ENCODE measurements at places on chromosomes 3 and 15.

DNA sequence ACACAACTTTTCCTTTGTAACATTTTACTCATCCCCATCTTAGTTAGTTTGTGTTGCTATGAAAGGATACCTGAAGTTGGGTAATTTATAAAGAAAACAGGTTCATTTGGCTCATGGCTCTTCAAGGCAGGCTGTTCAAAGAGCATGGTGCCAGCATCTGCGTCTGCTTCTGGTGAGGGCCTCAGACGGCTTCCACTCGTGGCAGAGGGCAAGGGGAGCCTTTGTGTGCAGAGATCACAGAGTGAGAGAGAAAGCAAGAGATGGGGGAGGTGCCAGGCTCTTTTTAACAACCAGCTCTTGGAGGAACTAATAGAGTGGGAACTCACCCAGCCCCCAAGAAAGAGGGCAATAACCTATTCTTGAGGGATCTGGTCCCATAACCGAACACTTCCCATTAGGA, 23.1 kb downstream of the PLA2G4F start:
- no peak for DNase-seq

DNA sequence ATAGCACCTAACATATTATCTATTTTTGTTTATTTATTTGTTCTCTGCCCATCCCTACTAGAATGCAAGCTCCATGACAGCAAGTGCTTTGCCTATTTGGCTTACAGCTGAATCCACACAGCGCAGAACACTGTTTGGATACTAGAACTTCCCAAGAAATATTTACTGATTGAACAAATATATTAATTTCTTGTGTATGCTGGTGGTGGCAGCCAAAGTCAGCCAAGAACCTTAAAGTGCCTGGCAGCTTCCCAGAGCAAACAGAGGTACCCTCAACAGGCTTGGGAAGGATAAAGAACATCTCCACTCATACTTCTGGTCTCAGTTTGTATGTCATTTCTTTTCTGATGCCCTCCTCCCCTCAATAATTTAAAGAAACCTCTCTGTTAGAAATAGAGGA, 111.8 kb upstream of the SLC25A36 start:
- no peak for DNase-seq

DNA sequence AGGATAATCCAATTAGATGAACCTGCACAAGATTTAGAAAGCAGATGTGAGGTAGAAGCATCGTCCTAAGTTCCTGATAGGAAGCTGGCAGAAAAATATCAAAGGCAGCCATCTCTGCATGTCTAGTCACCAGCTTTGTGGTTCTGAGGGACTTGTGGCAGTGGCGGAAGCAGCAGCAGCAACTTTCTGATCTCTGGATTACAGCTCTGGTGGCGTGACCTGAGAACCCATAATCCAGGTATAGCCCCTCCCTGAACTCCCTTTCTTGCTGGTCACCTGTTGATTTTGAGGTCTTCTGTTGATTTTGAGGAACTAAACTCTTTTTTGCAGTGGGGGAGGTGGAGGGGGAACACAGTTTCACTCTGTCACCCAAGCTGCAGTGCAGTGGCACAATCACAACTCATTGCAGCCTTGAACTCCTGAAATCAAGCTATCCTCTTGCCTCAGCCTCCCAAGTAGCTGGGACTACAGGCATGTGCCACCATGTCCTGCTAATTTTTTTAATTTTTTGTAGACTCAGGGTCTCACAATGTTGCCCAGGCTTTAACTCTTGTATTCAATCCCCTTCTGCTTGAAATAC, 7.9 kb downstream of the FSIP1 start:
- DNase-seq, result peak; percentile 32

GRCh38 chr15:76776480-76776879, 128.7 kb downstream of the SCAPER start:
- no peak for DNase-seq

GRCh38 chr3:118636841-118637240, 397.8 kb downstream of the IGSF11 start:
- no peak for DNase-seq

GRCh38 chr3:73365756-73366397, 258.9 kb downstream of the PDZRN3 start:
- no peak for DNase-seq

DNA sequence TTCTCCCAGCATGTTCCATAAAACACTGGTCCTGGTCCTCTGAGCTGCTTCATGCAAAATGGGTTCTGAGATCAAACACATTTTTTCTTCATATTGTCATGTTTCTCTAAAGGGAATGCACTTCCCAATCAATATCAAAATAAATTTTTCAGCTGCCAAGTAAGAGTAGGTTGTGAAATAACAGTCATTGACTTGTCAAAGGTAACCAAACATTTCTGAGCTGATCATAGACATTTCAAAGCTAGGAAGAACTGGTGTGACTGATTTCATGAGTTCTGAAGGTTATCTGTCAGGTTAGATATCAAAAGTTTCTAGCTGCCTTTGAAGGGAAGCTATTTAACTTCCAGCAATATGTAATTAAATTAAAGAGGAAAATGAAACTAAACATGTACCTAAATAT, 770.9 kb downstream of the TBL1XR1 start:
- no peak for DNase-seq

DNA sequence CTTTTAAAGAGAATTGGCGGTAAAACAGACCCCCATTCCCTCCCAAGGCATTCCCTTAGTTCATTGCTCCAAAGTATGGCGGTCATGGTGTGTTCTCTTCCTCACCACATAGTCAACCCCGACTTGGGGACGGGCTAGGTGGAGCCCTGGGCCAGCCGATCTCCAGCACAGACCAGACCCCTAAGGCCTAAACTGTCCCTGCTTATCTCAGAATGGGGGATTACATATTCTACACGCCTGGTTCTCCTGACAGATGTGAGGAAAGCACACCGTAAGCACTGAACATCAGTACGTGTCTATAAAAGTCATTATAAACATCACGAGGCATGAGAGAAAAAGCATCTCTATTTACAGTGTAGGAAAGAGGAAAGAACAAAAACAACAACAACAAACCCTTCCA, 244.5 kb upstream of the STT3B start:
- no peak for DNase-seq

- no peak for DNase-seq
Measured at GRCh38 chr15:63035977-63036376, 6.6 kb upstream of the TPM1 start.

GRCh38 chr3:142809259-142809658, 79.6 kb downstream of the PCOLCE2 start:
- no peak for DNase-seq

- no peak for DNase-seq
Measured at GRCh38 chr15:58424722-58425121, 7.1 kb upstream of the LIPC start.

DNA sequence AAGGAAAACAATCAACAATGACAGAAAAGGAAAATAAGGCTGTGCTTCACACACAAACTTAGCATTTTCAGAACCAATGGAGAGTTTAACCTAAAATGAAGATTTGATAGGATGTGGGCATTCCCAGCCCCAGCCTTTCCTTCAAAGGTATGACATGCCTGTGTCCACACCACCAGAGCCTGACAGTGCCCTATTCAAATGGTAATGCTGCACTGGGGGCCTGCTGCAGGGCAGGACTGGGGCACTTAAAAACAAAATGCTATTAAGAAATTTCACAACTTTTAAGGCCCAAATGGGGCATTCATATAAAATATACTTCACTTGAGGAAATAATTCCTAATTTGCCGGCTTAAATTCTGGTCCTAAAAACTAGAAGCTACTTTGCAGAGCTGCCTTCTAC, 30.9 kb upstream of the TKT start:
- no peak for DNase-seq

- DNase-seq, result no peak
Measured at GRCh38 chr3:170697908-170698307, 112.0 kb upstream of the SLC7A14 start.

GRCh38 chr3:78647726-78648125, 1120.1 kb downstream of the ROBO1 start:
- no peak for DNase-seq

GRCh38 chr15:53534105-53534839, 225.2 kb downstream of the WDR72 start:
- no peak for DNase-seq

DNA sequence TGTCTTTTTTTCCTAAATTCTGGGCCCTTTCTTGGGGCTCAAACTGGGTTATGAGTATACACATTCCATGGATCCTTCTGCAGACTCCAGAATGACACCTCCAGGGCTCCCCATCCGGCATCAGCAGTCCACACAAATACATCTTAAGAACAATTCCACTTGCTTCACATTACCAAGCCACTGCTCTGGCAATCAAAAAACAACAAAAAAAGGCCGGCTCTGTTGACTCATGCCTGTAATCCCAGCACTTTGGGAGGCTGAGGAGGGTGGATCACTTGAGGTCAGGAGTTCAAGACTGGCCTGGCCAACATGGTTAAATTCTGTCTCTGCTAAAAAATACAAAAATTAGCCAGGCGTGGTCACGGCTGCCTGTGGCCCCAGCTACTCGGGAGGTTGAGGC, 49.9 kb upstream of the LPP start:
- DNase-seq, result no peak

DNA sequence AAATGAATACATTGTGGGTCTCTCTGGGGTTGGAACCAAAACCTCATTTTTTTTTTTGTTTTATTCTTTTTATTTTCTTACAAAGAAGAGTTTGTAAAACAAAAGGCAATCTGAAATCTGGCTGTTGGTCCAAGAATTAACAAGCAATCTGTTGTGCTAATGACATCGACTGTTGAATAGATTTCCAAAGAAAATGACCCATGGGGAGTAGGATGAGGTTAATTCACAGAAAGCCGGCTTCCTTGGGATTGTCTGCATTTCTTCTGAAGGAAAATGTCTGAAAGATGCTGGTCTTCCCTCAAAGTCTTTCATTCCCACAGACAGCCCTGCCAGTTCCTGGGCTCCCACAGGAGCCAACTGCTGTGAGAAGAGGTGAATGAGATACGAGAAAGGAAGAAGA, 92.9 kb downstream of the LRRC3B start:
- DNase-seq, result no peak

DNA sequence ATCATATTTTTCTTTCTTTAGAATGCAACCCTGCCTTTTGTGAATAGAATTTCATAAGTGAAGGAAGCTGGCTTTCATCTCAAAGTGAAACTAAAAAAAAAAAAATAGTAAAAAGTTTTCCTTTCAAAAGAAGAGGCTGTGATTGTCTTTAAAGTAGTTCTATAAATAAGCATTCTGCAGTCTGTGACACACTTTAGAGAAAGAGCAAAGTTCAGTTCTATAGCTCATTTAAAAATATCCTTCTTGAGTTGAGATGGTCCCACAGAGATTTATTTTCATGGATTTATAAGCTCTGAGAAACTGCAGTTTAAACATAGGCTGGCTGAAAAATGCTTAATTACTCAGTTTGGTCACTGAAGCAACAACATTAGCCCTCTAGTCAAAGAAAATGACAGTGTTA, 36.1 kb upstream of the CNTN6 start:
- no peak for DNase-seq

DNA sequence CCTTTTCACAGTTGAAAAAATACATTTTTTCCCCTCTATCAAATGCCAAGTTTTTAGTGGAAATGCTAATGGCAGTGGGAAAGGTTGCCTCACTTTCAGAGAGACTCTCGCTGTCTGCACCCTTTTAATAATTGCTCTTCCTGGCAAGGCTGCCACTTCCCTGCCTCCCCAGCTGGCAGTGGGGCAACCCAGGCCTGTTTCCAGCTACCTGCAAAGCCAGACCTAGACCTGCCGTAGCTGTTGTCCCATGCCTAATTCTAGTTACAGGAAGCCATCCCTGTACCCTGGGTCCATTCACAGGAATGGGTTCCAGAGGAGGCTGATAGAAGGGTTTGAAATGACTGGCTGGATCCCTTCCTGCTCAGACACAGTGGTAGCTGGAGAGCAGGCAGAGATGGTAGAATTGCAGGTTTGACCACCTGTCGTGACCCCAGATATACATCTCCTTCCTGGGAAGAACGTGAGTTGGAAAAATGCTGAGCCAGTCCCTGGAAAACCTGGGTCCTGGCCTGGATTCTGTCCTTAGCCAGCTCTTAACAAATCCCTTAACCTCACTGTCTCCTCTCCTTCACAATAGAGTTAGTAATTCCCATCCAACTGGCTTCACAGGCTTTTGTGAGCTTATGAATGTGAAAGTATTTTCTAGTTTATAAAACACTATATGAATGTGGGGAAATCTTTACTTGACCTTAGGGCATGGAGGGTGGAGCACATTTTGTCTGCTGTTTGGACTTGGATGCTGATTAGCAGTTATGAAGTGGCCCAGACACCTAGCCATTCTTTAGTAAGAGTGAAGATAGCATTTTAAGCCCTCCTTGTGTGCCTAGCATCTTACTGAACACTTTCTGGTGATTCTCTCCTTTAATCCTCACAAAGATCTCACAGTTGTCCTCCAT, 12.9 kb upstream of the ALPK3 start:
- no peak for DNase-seq

GRCh38 chr3:7764115-7764514, 737.5 kb upstream of the LMCD1 start:
- no peak for DNase-seq

GRCh38 chr3:42387802-42388651, 22.4 kb downstream of the LYZL4 start:
- no peak for DNase-seq

- no peak for DNase-seq
Measured at GRCh38 chr3:150238995-150239619, 169.0 kb upstream of the TSC22D2 start.

GRCh38 chr3:89059211-89059925, 48.1 kb upstream of the EPHA3 start:
- DNase-seq, result no peak

DNA sequence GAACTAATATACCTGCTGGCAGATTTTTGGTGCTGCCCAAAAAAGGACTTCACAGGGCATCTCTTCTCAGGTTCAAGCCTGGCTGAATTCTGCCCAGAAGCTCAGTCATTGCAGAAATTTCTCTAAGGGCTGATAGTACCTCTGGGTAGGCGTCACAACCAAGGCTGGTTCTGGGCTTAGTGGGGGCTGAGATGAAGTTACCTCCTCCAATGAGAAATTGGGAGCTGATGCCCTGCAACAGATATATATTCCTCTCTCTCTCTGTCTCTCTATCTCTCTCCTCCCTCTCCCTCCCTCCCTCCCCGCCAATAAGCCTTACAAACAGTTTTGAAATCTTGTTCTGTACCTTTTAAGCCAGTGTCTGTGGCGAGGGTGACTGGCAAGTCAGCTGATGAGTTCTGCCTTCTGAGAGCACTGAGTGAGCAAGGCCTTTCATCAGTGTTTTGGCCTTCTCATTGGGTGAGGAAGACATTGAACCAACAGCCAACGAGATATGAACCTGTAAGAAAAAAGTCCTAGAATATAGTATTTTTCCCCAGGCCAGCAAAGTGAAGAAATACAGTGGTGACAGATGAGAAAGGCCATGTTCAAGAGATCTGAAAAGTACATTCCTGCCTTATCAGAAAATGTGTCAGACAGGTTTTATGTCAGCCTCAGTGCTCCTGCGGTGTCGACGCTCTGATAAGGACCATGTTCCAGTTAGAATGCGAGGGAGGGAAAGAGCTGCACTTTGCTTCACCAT, 45.5 kb downstream of the TMEM39A start:
- DNase-seq, result no peak

DNA sequence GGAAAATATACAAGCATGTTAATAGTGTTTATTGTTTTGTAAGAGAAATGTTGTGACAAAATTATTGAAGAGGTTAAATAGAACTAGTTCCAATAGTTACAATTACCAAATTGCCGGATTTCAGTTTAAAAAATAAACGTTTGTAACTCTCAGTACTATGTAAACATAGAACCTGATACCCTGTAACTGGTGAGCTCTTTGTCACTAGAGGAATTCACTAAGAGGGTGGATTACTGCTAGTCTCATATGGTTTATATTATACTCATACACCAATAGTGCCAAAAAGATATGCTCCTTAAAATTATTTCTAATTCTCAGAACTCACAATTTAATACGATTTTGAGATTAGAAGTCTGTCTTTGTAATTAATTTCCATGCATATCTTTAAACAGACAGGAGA, 7.6 kb upstream of the GMNC start:
- no peak for DNase-seq
